ENCODE measurements at places on chromosomes 4 and X.

DNA sequence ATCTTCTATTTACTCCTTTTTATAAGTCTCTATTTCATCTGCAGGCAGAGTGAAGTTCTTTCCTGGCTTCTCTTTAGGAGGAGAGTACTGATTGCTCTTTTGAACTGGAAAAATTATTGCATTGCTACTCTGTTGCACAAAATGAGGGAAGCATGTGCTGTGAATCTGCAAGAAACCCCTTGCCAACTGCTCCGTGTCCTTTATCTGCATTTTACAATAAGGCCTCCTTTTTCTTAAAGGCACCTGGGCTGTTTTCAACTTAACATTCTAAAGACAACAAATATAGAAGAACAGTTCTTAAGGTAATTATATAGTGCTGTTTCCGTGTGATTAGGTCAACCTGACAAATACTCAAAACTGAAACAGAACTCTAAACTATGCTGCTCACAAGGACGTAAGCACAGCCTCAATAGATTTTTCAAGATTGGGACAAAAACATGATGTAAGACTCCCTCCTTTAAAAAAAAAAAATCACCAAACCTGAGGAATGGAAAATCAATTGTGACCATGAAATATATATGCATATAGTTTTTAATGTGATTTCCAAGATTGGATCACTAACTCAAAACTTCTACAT is 716.6 kb upstream of the INTU start:
- no peak for DNase-seq

DNA sequence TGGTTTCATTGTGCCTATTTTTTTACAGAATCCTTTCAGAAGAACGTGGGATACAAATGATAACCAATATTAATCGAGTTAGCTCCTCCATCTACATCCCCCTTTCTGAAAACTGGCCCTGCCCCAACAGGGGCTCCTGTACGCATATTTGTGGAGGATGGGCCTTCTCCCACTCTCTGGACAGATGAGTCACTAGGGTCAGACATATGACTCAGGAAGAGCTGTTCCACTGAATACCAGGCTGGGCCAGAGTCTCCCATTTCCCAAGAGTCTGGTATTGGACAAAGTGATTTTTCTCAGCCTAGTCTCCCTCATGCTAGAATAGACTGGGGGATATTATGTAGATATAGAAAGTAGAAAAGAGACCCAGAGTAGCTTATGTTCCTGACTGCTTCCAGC is 142.4 kb downstream of the TSPAN5 start:
- DNase-seq: no peak

GRCh38 chrX:30577362-30577991 is at the start of gene TASL:
Gene TASL (minus strand): TSS chrX:30577766. CDS start chrX:30560355, 17,411 bp downstream.
- peak; percentile 78 for DNase-seq

GRCh38 chr4:145812919-145813318 is 125.7 kb downstream of the ZNF827 start:
- DNase-seq: no peak
